Cortex of kidney (tissue), 1 donor: ENCODE measurements at places on chromosomes 6 and 20.

DNA sequence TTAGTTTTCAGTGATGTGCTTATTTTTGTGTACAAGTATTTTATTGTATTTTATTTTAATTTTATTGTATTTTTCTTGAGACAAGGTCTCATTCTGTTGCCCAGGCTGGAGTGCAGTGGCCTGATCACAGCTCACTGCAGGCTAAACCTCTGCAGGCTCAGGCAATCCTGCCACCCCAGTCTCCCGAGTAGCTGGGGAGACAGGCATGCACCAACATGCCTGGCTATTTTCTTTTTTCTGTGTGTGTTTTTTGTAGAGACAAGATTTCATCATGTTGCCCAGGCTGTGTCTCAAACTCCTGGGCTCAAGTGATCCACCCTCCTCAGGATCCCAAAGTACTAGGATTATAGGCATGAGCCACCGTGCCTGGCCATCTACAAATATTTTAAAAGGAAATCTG, 146.3 kb downstream of the MANEA start:
- no peak for DNase-seq

- no peak for DNase-seq
Observed at GRCh38 chr20:57420571-57421252, 29.5 kb downstream of the RBM38 start.

GRCh38 chr6:157962601-157963302, 18.9 kb upstream of the SYNJ2 start:
- DNase-seq: no peak

- DNase-seq: no peak
Observed at GRCh38 chr6:83574783-83575182, 62.4 kb downstream of the PRSS35 start.

DNA sequence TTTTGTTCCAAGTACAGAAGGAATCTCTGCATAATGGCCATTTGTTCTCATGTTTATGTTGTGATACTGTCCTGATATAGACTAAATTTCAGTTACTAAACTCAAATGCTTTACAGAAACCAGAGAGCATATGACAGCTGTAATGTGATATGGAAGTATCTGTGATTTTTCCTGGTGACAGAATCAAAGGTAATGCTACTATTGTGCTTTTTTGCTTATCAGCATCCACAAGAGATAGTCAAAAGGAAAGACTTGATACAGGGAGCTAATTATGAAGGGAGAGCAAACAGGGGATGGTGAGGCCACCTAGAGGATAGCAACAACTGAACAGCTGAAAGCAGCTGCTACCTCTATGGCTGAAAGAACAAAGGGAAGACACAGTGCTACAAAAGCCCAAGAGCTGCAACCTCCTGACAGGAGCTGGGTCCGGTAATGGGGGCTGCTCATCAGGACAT, 181.4 kb downstream of the PHF3 start:
- DNase-seq: no peak

DNA sequence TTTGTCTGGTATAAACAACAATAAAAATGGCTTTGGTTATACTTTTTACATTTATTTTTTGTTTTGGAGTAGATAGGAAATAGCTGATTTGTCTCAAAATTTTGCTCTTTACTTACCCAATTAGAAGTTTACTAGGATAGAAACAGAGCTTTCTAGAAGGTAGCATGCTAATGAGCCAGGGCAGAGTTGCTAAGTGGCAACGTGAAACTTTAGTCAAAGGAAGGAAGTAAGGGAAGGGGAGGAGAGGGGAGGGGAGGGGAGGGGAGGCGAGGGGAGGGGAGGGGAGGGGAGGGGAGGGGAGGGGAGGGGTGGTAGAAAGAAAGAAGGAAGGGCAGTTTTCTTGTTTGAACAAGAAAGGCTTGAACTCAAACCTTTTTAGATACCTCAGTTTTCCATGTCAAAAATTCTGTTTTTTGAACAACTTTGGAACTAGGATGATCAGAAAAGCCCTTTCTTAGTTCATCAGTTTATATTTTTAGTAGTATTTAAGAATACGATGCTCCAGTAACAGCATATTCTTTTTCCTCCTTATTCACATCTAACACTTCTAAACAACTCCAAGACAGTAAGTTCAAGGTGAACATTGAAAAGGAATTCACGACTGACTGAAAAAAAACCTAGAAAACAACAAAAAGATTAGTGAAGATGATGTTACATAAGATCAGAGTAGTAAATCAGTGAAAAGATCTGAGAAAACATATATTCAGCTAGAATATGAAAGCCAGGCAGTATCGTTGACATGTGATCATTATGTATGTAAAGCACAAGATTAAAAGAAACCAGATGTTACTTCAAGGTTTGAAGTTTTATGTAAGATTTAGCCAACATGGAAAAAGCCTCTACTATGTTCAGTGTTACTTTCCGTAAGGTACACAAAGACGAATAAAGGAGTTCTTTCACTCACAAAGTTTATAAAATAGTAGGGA, 263.4 kb downstream of the ARHGAP18 start:
- no peak for DNase-seq
